ENCODE measurements at places on chromosomes 11 and 22. TPM values are rescaled to one million over a fixed set of nuclear protein-coding genes. Genes with fewer than 3 reads are reported as not detected.

ART1 gene
- not detected for total RNA-seq

PKNOX2 gene
- 2.6 TPM for total RNA-seq

NF2 gene
- total RNA-seq = 34.5 TPM

MAPK1 gene
- total RNA-seq = 31.4 TPM

RIC3 gene
- total RNA-seq = not detected

SEPTIN5 gene
- total RNA-seq = 31.2 TPM

FUT4 gene
- 7.8 TPM for total RNA-seq

ZC3H12C gene
- 20.3 TPM for total RNA-seq

SLC22A25 gene
- not detected for total RNA-seq

SYT7 gene
- total RNA-seq = 1.5 TPM

CD248 gene
- 135 TPM for total RNA-seq

ANGPTL5 gene
- not detected for total RNA-seq

PITPNB gene
- total RNA-seq = 28.8 TPM

MARK2 gene
- 16.0 TPM for total RNA-seq

IRF7 gene
- total RNA-seq = 13.3 TPM

SCUBE2 gene
- 0.26 TPM for total RNA-seq

TPBGL gene
- total RNA-seq = not detected

RAG1 gene
- 1.2 TPM for total RNA-seq

GAS2 gene
- total RNA-seq = 8.3 TPM

RAB36 gene
- total RNA-seq = 5.9 TPM

F2 gene
- not detected for total RNA-seq

TBC1D10A gene
- 19.9 TPM for total RNA-seq

PRSS23 gene
- 16.6 TPM for total RNA-seq

OVCH2 gene
- total RNA-seq = not detected

MMP7 gene
- not detected for total RNA-seq

P2RX3 gene
- not detected for total RNA-seq

NAALAD2 gene
- 1.7 TPM for total RNA-seq

NLRP10 gene
- not detected for total RNA-seq

SCGB1D2 gene
- total RNA-seq = not detected

ISX gene
- total RNA-seq = not detected

SOX6 gene
- total RNA-seq = 5.4 TPM

NFAM1 gene
- total RNA-seq = not detected

All from epithelial cell of alveolus of lung (primary cell).